ENCODE measurements at places on chromosomes 6 and 20.

DNA sequence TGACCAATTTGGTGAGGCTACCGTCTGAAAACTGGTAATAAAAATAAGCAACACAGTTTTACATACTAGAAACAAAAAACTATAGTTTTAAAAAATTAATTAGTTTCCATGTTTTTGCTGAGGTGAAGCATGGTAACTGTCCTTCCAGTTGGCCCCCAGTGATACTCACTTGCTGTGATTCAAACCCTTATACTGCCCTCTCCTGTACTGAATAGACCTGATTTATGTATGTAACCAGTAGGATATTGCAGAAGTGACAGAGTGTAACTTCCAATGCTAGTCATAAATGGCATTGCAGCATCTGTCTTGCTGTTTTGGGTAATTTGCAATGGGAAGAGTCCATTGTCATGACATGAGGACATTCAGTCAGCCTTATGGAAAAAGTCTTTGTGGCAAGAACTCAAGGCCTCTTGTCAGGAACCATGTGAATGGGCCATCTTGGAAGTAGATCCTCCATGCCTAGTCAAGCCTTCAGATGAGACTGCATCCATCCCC lies 8.9 kb upstream of the CHD6 start:
- DNase-seq: no peak

DNA sequence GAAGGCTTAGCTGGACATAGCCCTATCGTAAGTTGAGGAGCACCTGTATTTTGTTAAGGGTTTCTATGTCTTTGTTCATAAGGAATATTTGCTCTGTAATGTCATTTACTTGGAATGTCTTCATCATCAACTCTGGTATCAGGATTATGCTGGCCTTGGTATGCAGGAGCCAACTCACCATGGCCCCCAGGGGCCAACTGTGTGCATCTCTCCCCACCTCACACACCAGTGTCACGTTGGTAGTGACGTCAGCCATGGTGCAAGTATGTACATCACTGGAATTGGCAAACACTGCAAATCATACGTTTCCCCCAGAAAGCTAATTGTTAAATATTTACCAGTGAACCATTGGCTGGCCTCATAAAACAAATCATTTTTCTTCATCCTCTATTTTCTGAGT lies 70.8 kb downstream of the YTHDF1 start:
- no peak for DNase-seq

DNA sequence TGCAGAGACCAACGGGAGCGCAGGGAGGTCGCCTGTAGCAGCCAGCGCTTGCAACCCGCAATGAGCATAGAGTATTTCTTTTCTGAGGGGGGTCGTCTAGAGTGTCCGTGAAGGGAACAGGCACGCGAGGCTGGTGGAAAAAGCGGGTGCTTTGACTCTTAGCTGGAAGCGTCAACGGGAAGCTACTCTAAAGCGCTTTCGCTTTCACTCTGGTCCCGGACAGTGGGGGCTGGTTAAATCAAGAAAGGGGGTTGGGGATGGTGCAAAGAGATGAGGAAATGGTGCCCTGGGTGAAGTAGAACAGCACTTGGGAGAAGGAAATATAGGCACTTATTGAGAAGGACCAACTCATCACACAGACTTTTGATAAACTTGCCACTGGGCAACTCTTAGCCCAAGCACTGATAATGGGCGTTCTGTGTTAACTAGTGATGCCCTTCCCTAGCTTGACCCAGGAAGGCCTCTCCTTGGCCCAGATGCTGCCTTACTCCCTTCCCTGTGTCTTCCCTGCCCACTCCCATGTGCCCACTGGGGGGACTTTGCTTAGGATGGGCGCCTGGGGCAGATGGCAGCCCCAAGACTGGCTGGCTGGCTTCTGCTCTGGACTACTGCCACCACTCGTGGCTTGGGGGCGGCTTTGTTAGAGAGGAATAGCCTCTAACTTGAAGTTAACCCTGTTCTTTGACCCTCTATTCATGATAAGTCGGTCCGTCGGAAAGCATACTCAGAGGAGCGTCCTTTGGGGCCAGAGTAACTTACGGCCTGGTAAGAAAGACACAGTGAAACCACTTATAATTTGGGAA lies 585 bp downstream of the PSMB9 start:
- peak; percentile 34 for DNase-seq

DNA sequence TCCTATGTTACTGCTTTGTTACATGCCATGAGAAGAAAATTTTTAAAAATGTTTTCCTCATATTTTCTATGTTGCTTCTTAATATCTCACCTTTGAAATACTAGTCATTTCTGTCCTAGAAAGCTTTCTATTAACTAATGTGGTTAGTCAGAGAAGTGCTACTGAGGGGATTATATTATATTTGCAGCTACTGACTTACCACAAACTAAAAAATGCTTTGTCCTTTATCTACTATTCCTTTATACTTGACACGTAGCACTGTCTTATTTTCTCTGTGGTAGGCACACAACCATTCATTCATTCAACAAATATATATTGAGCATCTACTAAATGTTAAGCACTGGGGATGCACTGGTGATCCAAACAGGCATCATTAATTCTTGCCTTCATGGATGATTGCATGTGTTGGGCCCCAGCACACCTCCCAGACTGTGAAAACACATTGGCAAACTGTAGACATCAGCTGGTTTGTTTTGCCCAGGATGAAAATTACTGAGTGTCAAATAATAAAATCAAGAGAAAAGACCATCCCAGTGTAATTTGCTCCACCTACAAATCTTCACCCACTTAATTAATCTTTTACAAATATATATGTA lies 10.7 kb upstream of the MLIP start:
- no peak for DNase-seq

GRCh38 chr6:170063431-170063830 lies 227.4 kb downstream of the DLL1 start:
- DNase-seq: no peak

DNA sequence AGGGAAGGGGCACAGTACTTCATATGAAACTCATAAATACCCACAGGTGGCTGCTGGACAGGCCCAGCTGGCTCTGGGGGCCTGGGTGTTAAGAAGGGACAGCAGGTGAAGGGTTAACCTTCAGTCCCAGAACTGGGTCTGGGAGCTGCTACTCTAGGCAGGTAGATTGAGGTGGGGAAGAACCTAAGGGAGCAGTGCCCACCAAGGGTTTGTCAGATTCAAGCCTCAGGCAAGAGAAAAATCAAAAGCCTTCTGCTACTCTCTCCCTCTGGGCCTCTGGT lies 5.6 kb downstream of the RPL10A start:
- DNase-seq: no peak

GRCh38 chr6:2784930-2785329 lies 19.7 kb downstream of the WRNIP1 start:
- no peak for DNase-seq
